ENCODE measurements at places on chromosomes 2 and 18.

- DNase-seq, result no peak
These were observed 81.3 kb downstream of the PTRHD1 start for GRCh38 chr2:24711865-24712264.

GRCh38 chr18:63488160-63488559 lies 11.4 kb downstream of the SERPINB5 start:
- DNase-seq, result no peak

- DNase-seq, result no peak
These were observed 23.3 kb upstream of the AMMECR1L start for GRCh38 chr2:127909019-127909418.

- DNase-seq, result no peak
These were observed 94.8 kb upstream of the B3GNT7 start for GRCh38 chr2:231300722-231301076.

DNA sequence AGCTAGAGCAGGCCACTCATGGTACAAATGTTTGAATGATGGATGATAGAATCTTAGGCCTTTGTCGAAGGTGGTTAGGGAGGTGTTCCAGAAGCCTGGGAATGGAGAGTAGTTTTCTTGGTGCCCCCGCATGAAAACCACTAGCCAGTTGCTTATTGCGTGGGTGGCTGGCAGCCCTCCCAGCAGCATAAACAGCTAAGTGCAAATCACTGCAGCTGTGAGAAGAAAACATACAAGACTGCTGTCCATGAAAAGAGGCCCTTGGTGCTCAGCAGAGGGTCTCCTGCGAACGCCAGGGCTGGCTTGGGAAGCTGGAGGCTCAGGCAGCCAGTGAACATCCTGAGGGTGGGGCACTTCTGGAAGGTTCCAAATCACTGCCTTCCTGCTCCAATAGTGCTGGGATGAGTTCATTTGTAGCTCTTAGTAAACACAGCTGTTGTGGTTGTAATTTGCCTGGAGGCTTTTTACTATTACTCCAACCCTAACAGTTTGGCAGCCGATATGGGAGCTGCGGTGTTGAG lies 118.8 kb downstream of the MGAT5 start:
- peak; percentile 60 for DNase-seq

- DNase-seq, result no peak
These were observed 1.5 kb upstream of the RESP18 start for GRCh38 chr2:219334076-219334475.

GRCh38 chr2:216601632-216602409 lies 31.4 kb upstream of the IGFBP2 start:
- DNase-seq, result peak; percentile 60

DNA sequence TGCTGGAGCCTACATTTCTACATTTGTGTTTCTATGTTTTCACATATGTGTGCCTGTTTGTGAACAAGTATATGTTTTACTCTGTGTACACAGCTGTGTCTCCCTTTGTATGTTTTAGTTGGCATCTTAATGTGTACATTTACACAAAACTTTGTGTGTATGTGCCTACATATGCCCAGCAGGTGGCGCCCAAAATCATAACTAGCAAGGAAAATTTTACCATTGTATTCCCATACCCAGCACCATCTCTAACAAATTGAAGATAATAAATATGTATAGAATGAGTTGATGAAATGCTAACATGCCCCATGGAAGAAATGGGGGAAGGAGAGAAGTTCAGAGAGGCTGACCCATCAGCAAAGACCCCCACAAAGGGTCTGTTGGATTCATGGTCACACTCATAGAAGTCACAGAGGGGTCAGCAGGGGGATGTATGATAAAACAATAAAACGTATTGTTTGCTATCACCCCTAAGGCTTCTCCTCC lies 48.1 kb downstream of the PKDCC start:
- no peak for DNase-seq

- no peak for DNase-seq
These were observed 429.9 kb downstream of the MTX2 start for GRCh38 chr2:176699098-176699497.

GRCh38 chr18:61502472-61502871 lies 169.2 kb downstream of the CDH20 start:
- peak; percentile 1 for DNase-seq

DNA sequence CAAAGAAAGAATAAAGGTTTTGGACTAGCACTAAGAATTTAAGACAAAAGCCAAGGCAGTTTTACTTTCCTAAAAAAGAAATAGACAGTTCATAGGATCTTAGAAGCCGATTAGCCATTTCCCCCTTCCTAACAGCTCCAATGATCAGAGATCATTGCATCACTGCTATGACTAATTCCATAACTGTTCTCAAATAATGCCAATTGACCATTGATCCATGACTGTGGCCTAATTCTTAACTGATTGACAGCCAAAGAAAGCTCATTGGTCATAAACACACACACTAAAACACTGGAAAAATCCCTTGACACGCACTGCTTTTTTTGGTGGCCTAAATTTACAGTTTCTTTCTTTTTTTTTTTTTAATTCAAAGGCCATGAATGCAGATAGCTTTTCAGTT lies 345.0 kb upstream of the ACVR2A start:
- DNase-seq, result no peak

DNA sequence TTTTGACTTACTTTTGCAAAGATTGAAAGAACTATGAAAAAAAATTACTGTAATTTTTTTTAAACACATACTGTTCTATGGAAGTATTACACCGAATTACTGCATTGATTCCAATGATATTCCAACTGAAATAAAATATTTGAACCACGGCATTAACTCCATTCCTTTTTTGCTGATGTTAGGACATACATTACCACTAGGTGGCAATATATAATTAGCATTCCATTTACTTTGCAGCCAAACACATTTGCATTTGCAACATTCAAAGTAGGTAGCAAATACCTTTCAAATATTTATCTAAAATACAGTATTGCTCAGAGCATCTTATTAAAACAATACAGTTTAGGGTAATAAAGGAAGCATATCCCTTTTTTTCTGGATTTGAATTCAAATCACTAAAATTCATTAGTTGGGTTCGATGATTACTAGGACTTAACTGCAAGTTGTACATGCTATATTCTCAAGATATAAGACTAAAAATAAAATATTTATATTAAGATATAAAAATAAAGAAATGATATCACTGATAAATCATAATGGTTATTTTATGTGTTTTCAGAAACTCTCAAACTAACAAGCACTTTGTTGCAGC lies 31.3 kb downstream of the LANCL1 start:
- DNase-seq, result no peak

GRCh38 chr2:7841751-7842150 lies 840.1 kb upstream of the ID2 start:
- DNase-seq, result no peak

DNA sequence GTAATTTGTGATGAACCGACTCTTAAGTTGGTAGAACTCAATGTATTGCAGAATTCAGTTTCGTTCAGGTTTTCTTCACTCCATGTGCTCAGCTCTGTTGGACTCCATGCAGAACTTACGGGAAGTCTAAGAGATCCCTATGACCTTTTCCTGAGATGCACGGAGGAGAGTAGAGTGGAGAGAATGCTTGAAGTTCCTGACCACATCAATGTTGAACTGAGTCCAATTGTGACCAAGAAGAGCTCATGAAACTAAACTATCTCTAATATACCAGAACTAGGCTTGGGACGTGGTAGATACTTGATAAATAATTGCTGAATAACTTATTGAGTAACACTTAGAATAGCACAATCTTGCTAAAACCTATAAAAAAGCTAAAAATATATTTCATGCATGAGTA lies 47.2 kb downstream of the TMEM178A start:
- DNase-seq, result no peak

DNA sequence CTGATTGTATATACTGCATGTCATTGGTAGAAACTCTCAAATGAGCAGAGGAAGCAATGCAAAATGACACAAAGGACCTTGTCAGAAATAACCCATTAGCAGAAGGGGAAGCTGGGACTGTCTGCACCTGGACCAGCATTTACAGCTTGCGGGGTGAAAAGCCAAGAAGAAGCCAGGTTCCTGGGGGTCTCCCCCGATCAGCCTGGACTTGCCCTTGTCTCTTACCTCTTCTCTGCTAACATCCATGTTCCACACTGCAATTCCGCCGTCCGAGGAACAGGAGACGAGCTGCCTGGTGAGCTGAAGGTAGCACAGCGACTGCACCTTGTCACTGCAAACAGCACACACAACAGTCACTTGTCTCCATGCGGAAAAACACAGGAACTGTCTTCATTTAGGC lies 51.1 kb downstream of the WDFY1 start:
- DNase-seq, result no peak

DNA sequence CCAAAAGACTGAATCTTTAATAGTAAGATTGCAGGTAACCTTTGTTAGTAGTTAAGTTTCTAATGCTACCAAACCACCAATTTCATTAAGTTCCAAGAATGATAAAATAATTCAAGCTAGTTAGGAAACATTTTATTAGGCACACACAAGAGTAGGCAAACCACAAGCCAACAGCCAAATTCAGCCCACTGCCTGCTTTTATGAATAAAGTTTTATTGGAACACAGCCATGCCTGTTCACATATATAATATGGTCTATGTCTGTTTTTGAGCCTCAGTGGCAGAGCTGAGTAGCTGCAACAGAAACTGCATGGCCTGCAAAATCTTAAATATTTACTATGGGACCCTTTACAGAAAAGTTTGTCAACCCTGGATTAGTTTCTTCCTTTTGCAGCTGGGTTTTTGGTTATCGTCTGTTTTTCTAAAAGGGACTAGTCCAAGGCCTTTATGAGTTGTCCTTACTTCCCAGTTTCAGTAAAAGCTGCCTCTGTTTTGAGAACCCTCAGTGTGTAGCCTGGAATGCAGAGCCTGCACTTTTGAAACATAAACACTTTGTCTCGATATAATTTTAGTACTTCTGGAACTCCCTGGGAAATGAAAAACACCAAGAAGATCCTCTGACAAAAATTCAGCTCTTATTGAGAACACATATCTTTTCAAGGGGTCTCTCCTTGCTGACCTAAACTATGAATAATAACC lies 39.1 kb downstream of the FRZB start:
- no peak for DNase-seq

DNA sequence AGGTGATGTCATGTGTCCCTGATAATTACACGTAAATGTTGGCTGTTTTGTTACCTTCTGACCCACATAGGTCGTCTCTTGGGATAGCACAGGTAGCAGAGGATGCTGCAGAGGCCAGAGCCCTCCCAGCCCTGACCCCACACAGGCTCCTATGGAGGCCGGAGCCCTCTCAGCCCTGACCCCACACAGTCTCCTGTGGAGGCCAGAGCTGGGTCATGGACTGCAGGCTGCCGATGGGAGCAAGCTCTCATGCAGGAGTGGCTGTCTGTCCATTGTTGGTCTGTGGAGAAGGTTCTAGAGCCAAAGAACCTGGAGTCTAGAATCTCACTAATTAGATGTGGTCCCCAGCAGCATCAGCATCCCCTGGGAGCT lies 155.5 kb downstream of the LDLRAD4 start:
- no peak for DNase-seq

DNA sequence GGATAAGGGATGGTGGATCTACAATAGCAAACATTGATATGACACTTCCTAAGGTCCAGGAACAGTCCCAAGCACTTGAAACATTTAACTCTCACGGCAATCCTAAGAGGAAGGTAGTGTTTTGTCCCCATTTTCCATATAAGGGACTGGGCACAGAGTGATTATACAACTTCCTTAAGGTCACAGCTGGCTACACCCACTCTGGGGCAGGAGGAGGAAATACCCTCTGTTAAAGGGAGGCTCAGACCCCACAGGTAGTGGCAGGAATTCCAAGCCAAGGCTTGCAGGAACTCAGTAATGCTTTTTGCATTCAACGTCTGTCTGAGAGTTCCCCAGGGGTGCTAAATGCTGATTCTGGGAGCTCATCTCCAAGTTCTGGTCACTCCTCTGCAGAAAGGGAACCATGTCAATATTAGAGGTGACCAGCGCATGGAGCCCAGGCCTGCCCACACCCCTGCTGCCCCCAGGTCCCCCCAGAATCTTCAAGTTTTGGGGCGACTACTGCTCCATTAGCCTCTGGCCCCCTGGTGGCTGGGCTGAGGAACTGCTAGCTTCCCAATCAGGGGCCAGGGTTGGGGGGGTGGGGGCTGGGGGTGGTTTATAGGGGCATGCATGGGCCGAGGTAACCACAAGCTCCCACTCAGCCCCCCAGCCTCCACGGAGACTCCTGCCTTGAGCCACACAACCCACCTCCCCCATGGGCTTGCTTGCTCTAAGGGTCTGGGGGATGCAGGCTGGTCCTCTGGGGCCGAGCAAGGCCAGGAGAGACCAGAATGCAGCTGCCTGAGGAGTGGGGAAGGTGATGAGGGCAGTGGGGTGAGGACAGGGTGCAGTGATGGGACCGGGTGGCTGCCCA lies 11.1 kb downstream of the OBSL1 start:
- no peak for DNase-seq

- no peak for DNase-seq
These were observed 32.7 kb upstream of the FAM124B start for GRCh38 chr2:224434618-224435017.

GRCh38 chr2:211545582-211545981 lies 989.2 kb downstream of the CPS1 start:
- DNase-seq, result no peak

GRCh38 chr2:185374878-185375277 lies 363.7 kb upstream of the FSIP2 start:
- DNase-seq, result no peak

DNA sequence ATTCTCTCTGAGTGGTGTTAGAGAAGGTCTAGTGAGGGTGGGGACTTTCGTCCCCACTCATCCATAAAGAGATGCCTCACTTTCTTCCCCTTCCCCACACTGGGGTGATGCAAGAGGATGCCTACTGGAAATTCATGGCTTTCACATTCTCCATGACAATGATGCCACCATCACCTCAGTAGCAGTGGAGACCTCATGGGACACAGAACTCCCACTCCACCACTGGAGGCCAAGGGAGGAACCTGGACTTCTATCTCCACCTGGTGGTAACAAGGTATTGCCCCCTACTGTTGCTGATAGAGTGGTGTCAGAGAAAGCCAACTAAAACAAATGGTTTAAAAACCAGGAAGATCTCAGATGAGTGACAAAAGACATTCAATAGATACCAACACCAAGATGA lies 110.9 kb downstream of the INHBB start:
- DNase-seq, result no peak

- DNase-seq, result no peak
These were observed 136.5 kb downstream of the TXNL1 start for GRCh38 chr18:56501896-56502295.

DNA sequence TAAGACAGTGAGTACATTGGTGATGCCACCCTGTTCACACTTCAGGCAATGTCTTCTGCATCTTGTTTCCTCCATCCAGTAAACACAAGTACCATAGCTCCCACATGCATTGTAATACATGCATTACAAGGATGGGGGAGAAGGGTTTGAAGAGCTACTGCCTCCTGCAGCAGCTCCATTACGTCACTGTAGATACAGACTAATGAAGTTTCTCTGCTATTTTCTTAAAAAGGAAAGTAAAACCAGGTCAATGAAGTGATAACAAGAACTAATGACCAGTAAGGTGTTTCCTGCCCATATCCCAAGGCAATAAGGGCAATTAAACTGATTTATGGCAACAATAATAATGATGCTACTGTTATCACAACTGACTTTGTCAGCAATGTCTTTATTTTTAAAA lies 18.2 kb upstream of the BBS5 start:
- no peak for DNase-seq

Measured in epithelial cell of prostate (primary cell).